A549 treated with Hydrocortisone at 1 μM for 4 hours (cell line): ENCODE measurements at places on chromosomes 16 and 17. TPM values are rescaled to one million over a fixed set of nuclear protein-coding genes. Genes with fewer than 3 reads are reported as not detected.

HYDIN gene
- 0.28 to 0.56 TPM (median 0.48 TPM) in 5 replicates for total RNA-seq

SPNS2 gene
- 11.3 to 17.3 TPM (median 12.9 TPM) in 5 replicates for total RNA-seq

COL1A1 gene
- 4.5 to 10.2 TPM (median 8.8 TPM) in 5 replicates for total RNA-seq

SP2 gene
- 17.5 to 19.2 TPM (median 17.6 TPM) in 5 replicates for total RNA-seq

OR4D1 gene
- 0.02 TPM in 1 of 5 replicates, not detected in the others for total RNA-seq

PRSS53 gene
- 1.0 to 2.5 TPM (median 1.6 TPM) in 5 replicates for total RNA-seq

TSNAXIP1 gene
- 0.31 to 0.78 TPM (median 0.48 TPM) in 5 replicates for total RNA-seq

KRT39 gene
- total RNA-seq: not detected in 5 replicates

TBC1D26 gene
- total RNA-seq: 0.07 TPM in 1 of 5 replicates, not detected in the others

MSL1 gene
- 60.6 to 69.1 TPM (median 64.3 TPM) in 5 replicates for total RNA-seq
